Activated naive CD4-positive, alpha-beta T cell (primary cell): ENCODE measurements at places on chromosomes 1 and 21.

DNA sequence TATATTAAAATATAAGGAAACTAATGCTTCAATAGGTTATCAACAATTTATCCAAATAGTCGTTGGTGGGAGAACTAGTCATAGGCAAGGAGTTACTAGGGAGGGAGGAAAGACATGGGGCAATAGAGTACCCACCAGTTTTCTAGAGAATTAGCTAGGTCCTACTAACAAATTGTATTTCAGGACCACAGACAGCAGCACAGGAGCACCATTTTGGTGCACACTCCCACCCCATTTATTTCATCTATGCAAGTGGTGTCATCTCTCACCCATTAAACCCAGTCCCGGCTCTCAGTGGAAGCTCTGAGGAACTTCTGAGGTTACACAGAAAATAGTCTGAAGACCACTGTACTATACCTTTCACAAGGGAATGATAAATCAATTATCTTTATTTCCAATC lies 89.0 kb upstream of the BCAR3 start:
- no peak for DNase-seq

GRCh38 chr1:15948595-15949452 lies 27.1 kb downstream of the ZBTB17 start:
- no peak for DNase-seq

DNA sequence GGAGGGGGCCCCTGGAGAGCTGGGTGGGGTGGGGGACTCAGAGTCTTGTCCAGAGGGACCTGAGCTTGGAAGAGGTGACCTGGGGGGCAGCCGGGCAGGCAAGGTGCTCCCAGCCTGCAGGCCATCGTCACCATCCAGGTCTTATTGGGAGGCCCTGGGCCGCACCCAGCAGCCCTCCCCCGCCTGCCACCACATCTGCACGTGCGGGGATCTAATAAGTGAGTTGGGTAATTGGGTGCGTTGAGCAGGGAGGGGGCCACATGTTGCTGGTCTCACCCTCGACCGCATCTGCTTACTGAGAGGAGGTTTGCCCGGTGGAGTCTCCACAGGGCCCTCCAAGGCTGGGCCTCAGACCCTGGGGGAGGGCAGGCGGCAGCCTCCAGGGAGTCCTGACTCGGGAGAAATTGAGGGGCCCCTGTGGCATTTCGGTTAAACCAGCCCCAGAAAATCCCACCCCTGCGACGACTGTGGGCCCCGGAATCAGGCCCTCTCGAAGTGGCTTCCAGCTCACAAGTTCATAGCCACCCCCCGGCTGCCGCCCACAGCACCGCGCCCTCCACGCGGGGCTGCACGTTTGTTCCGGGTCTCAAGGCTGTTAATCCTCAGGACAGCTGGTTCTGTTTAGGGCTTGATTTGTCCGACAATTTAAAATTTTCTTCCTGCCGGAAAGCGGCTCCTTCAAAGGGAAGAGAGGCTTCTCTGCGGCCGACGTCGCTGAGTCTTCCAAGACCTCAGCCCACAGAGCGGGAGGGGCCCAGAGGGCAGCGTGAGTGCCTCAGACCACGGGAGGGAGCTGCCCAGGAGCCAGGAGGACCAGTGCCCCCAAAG lies 14.7 kb upstream of the COL6A2 start:
- no peak for DNase-seq

GRCh38 chr1:100882698-100883097 lies 11.9 kb downstream of the EXTL2 start:
- no peak for DNase-seq

GRCh38 chr1:28914228-28915030 lies at the start of gene EPB41:
EPB41 (plus strand) TSS chr1:28914569; CDS start chr1:28987438, 72,869 bp downstream.
- DNase-seq: peak; percentile 67

- DNase-seq: no peak
Measured at GRCh38 chr1:178650934-178651511, 74.0 kb upstream of the RALGPS2 start.

DNA sequence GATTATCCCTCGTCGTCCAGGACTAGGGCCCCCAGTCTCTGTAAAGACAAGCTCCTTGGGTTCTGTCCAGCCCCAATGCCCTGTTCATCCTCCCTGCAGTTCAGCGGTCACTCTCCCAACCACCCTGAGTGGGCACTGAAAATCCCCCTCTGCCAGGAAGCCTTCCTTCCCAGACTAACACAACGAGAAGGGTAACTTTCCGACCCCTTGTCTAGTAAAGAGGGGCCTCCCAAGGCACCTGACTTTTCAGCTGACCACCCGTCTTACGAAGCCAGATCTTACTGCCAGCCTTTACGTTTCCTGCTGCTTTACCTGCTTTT lies 13.4 kb downstream of the TMEM9 start:
- no peak for DNase-seq

- peak; percentile 7 for DNase-seq
Measured at GRCh38 chr1:206658264-206658980, 23.1 kb downstream of the DYRK3 start.

DNA sequence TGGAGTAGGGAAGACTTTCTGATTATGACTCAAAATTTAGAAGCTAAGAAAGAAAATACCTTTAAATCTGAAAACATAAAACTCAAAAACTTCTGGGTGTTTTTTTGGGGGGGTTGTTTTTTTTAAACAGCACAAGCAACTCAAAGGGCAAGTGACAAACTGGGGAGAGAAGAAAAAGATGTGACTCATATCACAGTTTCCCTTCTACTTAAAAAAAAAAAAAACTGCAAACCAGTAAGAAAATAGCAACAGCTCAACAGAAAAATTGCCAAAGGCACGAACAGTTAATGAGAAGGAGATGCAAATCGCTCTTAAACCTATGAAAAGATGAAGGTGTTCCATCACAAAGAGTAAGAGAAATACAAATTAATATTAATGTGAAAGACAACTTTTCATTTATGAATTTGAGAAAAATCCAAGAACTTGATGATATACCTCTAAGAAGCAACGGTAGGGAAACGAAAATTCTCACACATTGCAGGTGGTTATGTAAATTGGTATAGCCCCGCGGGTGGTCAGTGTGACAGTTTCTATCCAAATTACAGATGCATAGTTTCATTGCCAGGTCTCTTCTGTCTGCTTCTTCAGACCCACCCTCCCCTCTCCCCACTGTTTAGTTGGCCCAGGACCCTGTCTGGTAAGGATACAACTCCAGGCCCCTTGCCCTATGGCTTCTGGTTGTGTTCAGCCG lies 9.0 kb downstream of the IFNAR2 start:
- no peak for DNase-seq

DNA sequence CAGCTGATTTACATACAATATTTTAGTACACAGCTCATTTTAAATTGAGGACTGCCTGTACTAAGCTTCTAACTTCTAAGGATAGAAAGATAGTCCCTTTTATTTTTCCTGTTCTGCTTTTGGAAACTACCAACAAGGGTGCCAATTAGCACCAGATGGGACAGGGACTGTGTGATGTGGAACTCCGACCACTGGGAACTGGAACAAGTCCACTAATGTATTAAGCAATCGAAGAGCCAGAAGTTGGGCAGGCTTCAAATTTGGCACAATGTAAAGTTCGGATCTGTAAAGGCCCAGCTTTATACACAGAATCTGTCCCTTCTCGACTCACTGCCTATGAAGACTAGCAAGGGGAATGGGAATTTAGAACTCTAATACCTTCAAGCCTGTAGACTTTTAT lies 149.3 kb downstream of the ZC3H11B start:
- no peak for DNase-seq

GRCh38 chr1:225936523-225936922 lies 4.5 kb downstream of the LEFTY2 start:
- DNase-seq: no peak

GRCh38 chr1:31593770-31594632 lies 17.7 kb downstream of the TINAGL1 start:
- no peak for DNase-seq

GRCh38 chr1:170587253-170587593 lies 55.3 kb downstream of the GORAB start:
- no peak for DNase-seq

GRCh38 chr1:174965362-174966007 lies 34.3 kb upstream of the CACYBP start:
- DNase-seq: peak; percentile 3

DNA sequence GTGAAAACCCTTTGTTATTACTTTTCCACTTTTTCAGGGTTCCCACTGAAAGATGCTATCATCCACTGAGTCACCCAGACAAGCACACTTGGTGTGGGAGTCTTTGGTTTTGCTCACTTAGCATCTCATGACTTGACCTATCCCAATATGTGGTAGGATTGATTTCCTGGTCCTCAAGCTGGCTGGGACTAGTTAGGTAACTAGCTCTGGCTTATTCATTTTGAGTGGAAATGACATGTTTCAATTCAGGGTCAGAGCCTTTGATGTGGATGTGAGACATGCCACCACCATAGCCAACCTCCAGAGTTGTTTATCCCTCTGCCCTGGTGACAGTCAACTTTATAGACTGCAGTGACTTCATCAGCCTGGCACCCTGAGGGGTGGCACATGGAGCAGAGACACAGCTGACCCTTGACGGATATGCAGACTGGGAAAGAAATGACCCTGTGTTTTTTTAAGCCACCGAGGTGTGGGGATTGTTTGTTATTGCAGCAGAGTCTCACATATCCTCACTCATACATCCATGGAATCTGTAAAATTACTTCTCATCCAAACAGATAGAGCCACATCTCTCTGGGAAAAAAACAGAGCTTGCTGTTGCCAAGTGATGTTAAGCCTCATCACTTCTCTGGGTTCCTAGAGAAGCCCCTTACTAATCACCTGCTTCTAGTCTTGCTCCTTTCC lies 699.9 kb downstream of the MATN1 start:
- no peak for DNase-seq

GRCh38 chr1:110591956-110592355 lies 14.2 kb downstream of the KCNA2 start:
- no peak for DNase-seq

DNA sequence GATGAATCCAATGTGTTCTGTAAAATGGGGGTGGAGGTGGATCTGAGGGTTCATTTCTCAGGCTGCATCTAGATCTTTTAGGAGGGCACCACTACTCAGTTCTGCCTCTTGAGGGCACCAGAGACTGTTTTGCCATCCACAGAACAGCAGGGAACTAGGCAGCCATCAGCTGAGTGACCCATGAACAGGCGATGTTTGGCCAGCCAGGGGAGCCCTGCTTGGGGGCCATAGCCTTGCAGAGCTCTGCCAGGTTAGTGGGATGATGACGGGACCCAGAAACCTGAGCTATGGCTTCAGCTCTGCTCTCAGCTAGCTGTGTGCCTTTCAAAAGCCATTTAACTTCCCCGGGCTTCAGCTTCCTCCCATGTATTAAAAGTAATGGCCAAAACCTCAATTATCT lies 13.4 kb upstream of the NOS1AP start:
- no peak for DNase-seq

DNA sequence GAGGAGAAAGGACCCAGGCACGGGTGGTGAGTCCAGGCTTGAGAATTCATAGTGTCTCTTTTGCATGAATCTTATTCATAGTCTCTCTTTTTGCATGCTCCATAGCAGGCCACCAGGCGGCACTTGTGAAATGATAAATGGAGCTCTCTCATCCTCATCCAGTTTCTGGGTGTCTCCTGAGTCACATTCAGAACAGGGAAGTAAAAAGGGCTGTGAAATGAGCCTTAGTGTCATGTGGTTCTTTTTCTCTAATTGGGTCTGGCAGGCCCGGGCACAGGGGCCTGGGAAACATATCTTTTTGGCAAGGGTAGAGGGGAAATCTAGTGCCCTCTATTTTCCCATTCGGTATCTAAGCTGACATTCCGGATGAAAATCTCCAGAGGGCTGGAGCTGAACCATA lies 19.1 kb upstream of the NCF2 start:
- no peak for DNase-seq

- no peak for DNase-seq
Measured at GRCh38 chr1:228099331-228099732, 3.8 kb downstream of the C1orf35 start.

- DNase-seq: no peak
Measured at GRCh38 chr21:44295646-44296045, 4.2 kb upstream of the PFKL start.

- DNase-seq: no peak
Measured at GRCh38 chr1:115356356-115356755, 18.3 kb upstream of the NGF start.

DNA sequence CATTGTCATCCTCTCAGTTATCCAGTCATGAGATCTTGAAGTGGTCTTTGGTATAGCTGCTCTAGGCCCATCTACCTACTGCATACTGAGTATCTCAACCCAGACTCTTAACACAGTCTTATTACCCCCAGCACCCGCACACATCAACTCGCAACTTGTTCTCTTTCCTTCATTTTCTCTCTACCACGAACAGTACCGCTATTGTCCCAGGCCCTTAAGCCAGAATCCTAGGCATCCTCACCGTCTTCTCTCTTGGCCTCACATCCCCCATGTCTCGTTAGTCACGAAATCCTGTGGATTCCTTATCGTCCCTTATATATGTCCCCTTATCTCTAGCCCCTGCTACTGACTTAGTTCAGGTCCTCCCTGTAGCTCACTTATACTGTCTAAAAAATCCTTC lies 126.4 kb downstream of the TMEM53 start:
- no peak for DNase-seq

- DNase-seq: no peak
Measured at GRCh38 chr1:56639211-56639610, 5.9 kb upstream of the PRKAA2 start.

DNA sequence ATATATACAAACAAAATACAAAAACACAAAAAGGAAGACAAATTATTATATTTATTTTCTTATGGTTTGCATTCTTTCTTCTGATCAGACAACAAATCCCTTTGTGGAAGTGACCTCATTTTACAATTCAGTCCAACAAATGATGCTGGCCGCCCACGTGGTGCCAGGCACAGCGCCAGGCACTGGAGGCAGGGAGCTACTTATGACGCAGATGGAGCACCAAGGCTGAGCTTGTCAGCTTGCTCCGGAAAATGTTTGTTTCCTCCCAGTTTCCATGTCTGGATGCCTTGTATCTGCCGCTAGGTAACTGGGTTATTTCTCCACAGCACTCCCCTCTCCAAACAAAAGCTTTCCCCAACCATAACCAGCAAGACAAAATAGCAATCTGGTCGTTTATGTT lies 30.7 kb upstream of the CD34 start:
- no peak for DNase-seq

- DNase-seq: no peak
Measured at GRCh38 chr1:29145739-29146437, 22.2 kb upstream of the TMEM200B start.

DNA sequence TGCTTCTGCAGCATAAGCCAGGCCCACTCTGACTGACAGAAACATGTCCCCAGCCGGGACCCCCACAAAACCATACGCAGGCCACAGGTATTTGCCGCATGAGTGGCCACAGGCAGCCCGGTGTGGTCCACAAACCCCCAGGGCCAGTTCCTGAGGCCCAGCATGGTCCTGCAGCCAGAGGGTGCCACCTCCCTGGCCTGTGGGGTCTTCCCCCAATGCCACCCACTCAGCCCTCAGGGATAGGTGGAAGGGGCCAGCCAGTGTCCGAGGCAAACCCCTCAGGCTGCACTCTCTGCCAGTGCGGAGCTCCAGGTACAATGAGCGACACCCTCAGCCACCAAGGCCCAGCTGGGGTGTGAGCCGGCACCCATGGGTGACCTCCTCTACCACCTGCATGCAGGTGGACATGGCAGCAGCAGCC lies 43.5 kb downstream of the UBE2G2 start:
- DNase-seq: no peak

GRCh38 chr1:58312971-58313563 lies 233.5 kb downstream of the OMA1 start:
- no peak for DNase-seq
